ENCODE measurements at places on chromosomes 13 and 19. TPM values are rescaled to one million over a fixed set of nuclear protein-coding genes. Genes with fewer than 3 reads are reported as not detected.

- no peaks in the 10 kb centered on the region for H3K4me1 ChIP-seq
- no peak overlapping the region for H3K4me3 ChIP-seq
- H3K27ac ChIP-seq: no peak overlapping the region
These were observed 102.6 kb upstream of the MYCBP2 start for GRCh38 chr13:77429320-77430142.

GRCh38 chr13:110521296-110521680 lies 40.2 kb downstream of the RAB20 start:
- no peaks in the 10 kb centered on the region for H3K27me3 ChIP-seq
- DNase-seq: no peak
- H3K27ac ChIP-seq: no peak overlapping the region
- H3K36me3 ChIP-seq: no peaks in the 10 kb centered on the region
- H3K4me1 ChIP-seq: no peaks in the 10 kb centered on the region

DNA sequence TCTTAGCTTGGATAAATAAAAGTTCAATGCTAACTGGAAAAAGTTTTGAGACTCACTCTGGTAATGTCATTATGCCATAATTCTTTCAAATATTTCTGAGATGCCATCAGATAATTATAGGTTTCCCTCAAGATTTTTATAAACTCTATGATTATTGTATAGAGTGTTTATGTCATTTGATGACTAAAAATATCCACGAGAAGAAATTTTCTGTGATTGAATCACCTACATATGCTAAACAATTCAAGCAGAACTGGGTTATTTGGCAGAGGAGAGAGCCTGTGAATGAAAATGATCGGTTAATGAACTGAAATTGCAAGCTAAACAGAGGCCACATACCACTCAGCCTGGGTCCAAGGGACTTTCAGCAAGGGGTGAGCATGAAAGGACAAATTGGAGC lies 92.6 kb upstream of the TSC22D1 start:
- H3K4me3 ChIP-seq: no peak overlapping the region
- no peak overlapping the region for H3K27ac ChIP-seq
- no peaks in the 10 kb centered on the region for H3K36me3 ChIP-seq
- DNase-seq: peak; percentile 27
- H3K4me1 ChIP-seq: peaks cover 13% of the 10 kb centered on the region

GRCh38 chr13:97212601-97213040 lies 9.5 kb upstream of the MBNL2 start:
- H3K4me3 ChIP-seq: no peak overlapping the region
- H3K27me3 ChIP-seq: no peaks in the 10 kb centered on the region
- H3K27ac ChIP-seq: no peak overlapping the region

DNA sequence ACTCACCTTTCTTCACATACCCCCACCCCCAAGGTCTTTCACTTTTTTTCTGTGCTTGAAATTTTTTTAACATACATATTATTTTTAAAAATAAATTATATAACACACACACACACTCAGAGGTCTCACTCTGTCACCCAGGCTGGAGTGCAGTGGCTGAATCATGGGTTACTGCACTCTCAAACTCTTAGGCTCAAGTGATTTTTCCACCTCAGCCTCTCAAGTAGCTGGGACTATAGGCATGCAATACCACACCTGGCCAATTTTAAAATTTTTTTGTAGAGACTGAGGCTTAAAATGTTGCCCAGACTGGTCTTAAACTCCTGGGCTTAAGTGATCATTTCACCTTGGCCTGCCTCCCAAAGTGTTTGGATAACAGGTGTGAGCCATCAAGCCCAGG lies 32.9 kb upstream of the ZNF429 start:
- no peak overlapping the region for H3K4me3 ChIP-seq
- H3K27ac ChIP-seq: no peak overlapping the region

DNA sequence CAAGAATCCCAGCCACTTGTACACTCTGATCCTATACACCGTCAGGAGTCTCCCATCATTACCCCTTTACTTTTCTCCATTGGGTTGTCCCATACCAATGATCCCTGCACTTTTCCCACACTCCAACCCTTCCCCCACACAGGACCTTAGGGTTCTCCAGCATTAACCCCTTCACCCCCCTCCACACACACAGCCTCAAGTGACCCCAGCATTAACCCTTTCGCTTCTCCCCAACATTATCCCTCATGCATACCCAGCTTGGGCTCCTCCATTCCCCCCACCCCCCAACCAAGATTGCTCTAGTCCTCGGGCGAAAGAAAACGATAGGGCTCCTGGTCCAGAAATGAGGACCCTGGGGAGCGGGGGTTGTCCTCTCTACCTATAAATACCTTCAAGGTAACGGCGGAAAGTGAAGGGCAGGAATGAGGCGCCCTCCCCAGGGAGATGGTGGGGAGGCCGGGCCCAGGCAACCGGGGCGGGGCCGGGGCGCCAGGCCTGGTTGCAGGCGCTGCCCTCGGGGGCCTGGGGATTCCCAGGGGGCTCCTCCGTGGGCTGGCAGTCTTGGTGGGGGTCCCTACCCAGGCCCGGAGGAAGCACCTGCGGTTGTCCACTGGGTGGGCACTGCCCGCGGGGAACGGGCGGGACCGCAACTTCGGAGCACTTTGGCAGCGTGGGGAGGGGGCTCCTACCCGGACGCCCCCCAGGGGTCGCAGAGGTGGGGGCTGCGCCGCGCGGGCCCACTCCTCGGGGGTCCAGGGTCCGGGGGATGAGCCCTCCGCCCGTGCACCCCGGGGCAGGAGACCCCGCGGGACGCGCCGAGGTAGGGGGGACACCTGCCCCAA lies 757 bp downstream of the WIZ start:
- no peaks in the 10 kb centered on the region for H3K27me3 ChIP-seq
- peak; percentile 25 for DNase-seq
- H3K4me1 ChIP-seq: peaks cover 17% of the 10 kb centered on the region
- H3K36me3 ChIP-seq: no peaks in the 10 kb centered on the region

GRCh38 chr19:46787331-46788261 lies 798 bp downstream of the SLC1A5 start:
- H3K4me1 ChIP-seq: peaks cover 34% of the 10 kb centered on the region
- peak; percentile 64 for DNase-seq
- peaks cover under 1% of the 10 kb centered on the region for H3K36me3 ChIP-seq
- peak overlapping the region; percentile 98 for H3K27ac ChIP-seq

DNA sequence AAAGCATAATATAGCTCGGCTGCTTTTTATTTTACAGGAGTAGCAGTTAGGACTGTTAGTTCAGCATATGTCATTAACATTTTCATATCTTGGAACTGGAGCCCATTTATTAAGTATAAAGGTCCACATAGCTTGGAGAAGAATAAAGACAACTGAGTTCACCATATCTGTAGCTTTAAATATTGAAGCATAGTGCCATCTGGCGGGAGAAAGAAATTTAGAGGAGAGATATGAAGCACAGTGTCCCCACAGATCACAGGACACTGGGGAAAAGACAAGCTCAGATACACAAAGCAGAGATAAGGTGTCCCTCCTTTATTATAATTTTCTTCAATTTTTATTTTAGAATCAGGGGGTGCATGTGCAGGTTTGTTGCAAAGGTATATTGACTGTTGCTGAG lies 104.7 kb upstream of the FREM2 start:
- H3K27ac ChIP-seq: no peak overlapping the region
- no peaks in the 10 kb centered on the region for H3K36me3 ChIP-seq
- no peaks in the 10 kb centered on the region for H3K27me3 ChIP-seq
- H3K4me1 ChIP-seq: no peaks in the 10 kb centered on the region
- no peak overlapping the region for H3K4me3 ChIP-seq

DNA sequence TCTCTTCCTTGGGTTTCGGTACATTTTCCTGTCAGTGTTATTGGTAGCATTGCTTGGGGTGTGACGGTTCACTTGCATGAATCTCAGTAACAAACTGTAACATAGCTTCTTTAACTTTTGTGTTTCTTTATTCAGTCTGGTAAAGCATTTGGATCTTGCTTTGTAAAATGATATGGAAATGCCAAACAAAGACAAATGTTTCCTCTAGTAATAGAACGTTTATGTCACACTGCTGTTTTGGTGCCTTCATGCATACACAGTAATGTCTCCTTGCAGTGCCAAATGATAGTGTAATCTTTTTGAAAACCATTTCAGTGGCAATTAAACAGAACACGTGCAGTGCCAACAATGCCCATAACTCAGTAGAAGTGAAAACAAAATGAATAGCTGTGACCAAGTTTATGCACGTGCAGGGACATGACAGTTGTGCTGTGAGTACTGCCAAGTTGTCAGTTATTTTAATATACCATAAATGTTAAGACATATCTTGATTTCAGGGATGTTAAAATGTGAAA lies 110.8 kb downstream of the RXFP2 start:
- H3K4me1 ChIP-seq: peaks cover 7% of the 10 kb centered on the region
- no peaks in the 10 kb centered on the region for H3K36me3 ChIP-seq
- H3K27me3 ChIP-seq: peaks cover 26% of the 10 kb centered on the region
- no peak for DNase-seq

- no peaks in the 10 kb centered on the region for H3K36me3 ChIP-seq
- H3K4me3 ChIP-seq: peak overlapping the region; percentile 48
- peaks cover 5% of the 10 kb centered on the region for H3K4me1 ChIP-seq
- DNase-seq: no peak
- peaks cover 22% of the 10 kb centered on the region for H3K27me3 ChIP-seq
These were observed 7.2 kb downstream of the SLITRK5 start for GRCh38 chr13:87678372-87678752.

GRCh38 chr19:5435642-5436017 lies 19.6 kb upstream of the ZNRF4 start:
- no peaks in the 10 kb centered on the region for H3K4me1 ChIP-seq
- no peaks in the 10 kb centered on the region for H3K36me3 ChIP-seq
- H3K27me3 ChIP-seq: no peaks in the 10 kb centered on the region

DNA sequence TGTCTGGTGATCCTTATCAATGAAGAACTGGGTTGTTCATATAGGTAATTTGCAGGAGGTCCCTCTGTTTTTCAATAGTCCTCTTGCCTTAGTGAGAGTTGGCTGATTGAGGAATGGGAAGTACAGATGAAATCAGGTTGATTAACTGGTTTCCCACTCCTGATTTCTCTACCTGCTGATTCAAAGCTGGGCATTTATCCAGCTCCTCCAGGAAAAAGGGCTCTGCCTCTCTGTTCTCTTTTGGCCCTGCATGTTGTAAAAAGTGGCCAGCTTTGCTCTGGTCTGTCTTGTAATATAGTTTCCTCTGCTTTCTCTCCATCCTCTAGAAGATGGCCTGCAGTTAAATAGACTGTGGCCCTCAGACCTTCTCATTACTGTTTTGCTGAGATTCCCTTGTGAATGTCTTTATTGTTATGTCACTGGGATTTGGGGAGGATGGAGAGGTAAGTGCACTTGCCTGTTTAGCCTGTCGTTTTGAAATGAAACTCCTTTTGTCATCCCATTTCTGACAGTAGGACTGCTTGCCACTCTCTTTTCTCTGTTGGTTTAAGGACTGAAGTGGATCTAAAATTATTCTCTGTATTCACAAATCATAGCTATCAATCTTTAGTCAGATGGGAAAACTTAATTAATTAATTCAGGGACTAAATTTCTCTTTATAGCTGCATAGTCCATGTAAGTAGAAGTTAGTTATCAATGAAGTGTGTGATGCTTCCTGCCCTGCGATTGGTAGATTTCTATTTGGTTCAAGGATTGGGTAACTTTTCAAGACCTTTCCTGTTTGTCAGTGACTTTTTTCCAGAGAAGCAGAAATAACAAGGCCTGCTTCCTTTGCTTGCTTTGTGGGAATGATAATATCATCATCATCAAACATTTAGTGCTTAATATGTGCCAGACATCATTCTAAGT lies 28.5 kb downstream of the GARRE1 start:
- DNase-seq: peak; percentile 52
- no peak overlapping the region for H3K4me3 ChIP-seq
- H3K4me1 ChIP-seq: peaks cover 20% of the 10 kb centered on the region
- no peaks in the 10 kb centered on the region for H3K27me3 ChIP-seq

DNA sequence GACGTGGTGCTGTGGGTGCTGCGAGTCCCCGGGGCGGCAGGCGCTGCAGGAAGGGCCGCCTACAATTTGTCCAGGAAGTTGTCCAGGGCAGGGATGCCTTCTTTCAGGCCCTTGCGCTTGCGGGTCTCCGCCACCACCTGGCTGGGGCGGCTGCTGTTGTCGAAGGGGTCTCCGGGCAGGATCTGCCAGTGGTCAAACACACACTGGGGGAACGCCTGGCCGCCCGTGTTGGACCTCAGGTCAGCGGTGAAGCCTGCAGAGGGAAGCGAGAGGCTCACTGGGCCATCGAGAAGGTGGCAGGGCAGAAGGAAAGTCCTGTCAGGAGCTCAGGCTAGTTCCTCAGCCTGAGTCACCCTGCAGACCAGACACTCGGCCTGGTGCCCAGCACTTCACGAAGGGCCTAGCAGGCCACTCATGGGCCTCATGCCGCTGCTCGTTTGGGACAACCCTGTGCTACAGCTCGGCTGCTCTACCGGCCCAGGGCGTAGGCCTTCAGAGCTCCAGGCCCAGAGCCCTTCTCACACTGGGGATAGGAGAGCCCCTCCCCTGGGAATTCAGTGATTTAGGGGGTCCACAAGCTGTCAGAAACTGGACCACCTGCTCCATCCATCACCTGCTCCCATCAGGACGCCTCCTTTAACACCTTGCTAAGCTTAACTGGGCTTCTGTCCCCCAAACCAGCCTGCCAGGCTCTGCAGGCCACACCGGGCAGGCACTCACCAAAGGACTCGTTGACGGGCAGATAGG lies 5.8 kb upstream of the DAPK3 start:
- peaks cover 42% of the 10 kb centered on the region for H3K36me3 ChIP-seq
- H3K4me3 ChIP-seq: no peak overlapping the region
- no peak overlapping the region for H3K27ac ChIP-seq
- H3K4me1 ChIP-seq: no peaks in the 10 kb centered on the region

- no peaks in the 10 kb centered on the region for H3K36me3 ChIP-seq
- no peaks in the 10 kb centered on the region for H3K4me1 ChIP-seq
- no peak overlapping the region for H3K27ac ChIP-seq
These were observed 472.2 kb downstream of the LIG4 start for GRCh38 chr13:107743100-107743499.

- H3K27ac ChIP-seq: no peak overlapping the region
- H3K4me1 ChIP-seq: peaks cover 10% of the 10 kb centered on the region
- H3K27me3 ChIP-seq: peaks cover 3% of the 10 kb centered on the region
- no peaks in the 10 kb centered on the region for H3K36me3 ChIP-seq
- no peak overlapping the region for H3K4me3 ChIP-seq
These were observed 243.8 kb upstream of the MAB21L1 start for GRCh38 chr13:35720290-35720689.

DNA sequence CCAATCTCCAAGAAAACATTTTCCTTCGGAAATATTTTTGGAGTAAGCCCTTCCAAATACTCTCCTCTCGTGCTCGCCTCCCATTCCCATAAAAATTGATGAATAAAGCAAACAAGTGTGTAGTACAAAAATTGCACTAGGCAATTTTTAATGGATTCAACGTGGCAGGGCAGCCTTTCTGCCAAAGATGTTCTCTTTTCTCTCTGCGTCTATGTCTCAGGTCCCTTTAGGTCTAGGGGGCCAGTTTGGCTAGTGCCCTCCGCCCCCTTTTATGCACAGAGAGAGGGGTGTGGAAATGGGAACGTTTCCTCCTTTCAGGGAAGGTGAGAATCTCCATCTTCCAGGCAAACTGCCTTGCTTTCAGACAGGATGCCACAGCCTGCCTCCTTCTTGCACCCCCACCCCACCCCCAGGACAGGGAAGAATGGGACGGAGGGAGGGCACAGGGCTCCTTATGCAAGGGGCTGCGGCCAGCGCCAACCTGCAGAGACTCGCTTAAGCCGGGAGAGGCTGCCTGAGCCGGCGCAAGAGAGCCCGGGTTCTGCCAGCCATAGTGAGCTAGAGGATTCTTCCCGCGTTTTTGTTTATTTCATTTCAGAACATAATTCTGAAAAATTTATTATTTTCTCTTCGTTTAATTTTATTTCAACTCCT lies 2.7 kb upstream of the ZIC2 start:
- no peak for DNase-seq
- H3K36me3 ChIP-seq: no peaks in the 10 kb centered on the region
- H3K27me3 ChIP-seq: peaks cover 72% of the 10 kb centered on the region
- no peak overlapping the region for H3K4me3 ChIP-seq
- peaks cover 5% of the 10 kb centered on the region for H3K4me1 ChIP-seq

The KIR3DL3 gene
- total RNA-seq: not detected

The BORCS8 gene
- 45.8 TPM for total RNA-seq

The ZNF320 gene
- 10.9 TPM for total RNA-seq

The ELAVL1 gene
- total RNA-seq: 134 TPM

The HSPB6 gene
- total RNA-seq: 2.7 TPM

The LYPD3 gene
- total RNA-seq: not detected

All from endothelial cell of umbilical vein (primary cell).